ENCODE measurements at places on chromosomes 5 and 9. TPM values are rescaled to one million over a fixed set of nuclear protein-coding genes. Genes with fewer than 3 reads are reported as not detected.

The BARHL1 gene
- total RNA-seq: not detected

The MOB3B gene
- total RNA-seq: 1.3 TPM

The TUBB4B gene
- 88.4 TPM for total RNA-seq

The SLC6A3 gene
- total RNA-seq: not detected

The FIBCD1 gene
- total RNA-seq: not detected

The ARHGEF28 gene
- total RNA-seq: 6.4 TPM

DNA sequence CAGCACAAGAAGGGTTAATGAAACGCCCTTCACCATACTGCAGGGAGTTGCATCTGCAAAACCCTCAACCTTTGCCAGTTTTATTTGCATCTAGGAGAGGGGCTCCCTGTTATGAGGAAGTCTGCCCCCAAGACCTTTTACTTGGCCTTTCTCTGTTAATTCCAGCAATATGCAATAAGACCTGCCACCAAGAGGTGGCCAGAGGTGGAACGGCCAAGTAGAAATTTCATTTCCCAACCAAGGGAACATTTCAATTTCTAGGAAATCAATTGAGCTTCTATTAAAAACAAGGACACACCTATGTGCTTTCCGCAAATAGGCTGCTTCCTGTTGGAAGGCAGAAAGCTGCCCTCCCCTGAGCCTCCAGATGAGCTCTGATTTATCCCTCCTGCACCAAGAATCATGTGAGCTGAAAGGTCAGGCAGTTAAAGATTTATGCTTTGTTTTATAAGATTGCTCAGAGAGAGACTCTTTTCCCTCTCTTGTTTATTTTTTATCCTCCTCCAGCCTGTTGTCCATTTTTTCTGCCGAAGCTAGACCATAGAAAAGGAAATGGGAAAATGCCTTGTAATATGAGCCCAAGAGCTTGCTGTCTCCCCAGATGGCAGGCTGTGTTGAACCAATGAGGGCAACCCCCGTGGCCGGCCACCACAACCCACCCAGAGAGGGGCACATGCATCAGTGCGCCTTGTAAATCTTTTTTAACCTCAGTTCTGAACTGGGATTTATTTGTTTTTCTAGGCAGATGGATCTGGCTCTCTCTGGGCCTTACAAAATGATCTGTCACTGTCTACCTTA, 572.8 kb downstream of the TLE1 start:
- H3K4me3 ChIP-seq: no peak overlapping the region
- no peaks in the 10 kb centered on the region for H3K4me1 ChIP-seq
- no peak overlapping the region for H3K27ac ChIP-seq
- no peak for DNase-seq
- H3K27me3 ChIP-seq: no peaks in the 10 kb centered on the region
- H3K36me3 ChIP-seq: no peaks in the 10 kb centered on the region

GRCh38 chr5:156456857-156457256, 129.9 kb downstream of the SGCD start:
- no peaks in the 10 kb centered on the region for H3K4me1 ChIP-seq
- DNase-seq: no peak
- H3K27ac ChIP-seq: no peak overlapping the region

- DNase-seq: no peak
- H3K4me1 ChIP-seq: no peaks in the 10 kb centered on the region
- no peaks in the 10 kb centered on the region for H3K27me3 ChIP-seq
- no peak overlapping the region for H3K27ac ChIP-seq
Measured at GRCh38 chr9:13137426-13137825, 142.1 kb downstream of the MPDZ start.

DNA sequence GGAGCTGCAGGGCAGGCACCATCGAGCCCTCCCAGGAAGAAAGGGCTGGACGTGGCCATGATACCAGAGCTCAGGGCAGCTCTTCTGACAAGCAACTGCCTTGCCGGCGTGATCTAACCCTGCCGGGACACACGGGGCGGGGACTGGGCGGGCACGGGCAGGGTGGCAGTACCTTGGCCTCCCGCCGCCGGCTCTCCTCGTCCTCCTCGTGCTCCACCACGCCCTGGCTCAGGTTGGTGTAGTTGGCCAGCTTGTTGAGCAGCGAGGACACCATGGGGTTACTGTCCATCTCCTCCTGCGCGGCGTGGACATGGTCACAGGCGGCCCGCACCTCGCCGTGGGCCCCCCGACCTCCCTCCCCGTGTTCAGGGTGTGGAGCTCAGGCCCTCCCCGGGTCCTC, 18.5 kb downstream of the SLC12A7 start:
- H3K27ac ChIP-seq: peak overlapping the region; percentile 40
- DNase-seq: peak; percentile 90
- peaks cover 18% of the 10 kb centered on the region for H3K36me3 ChIP-seq
- H3K27me3 ChIP-seq: no peaks in the 10 kb centered on the region
- peaks cover 33% of the 10 kb centered on the region for H3K4me1 ChIP-seq
- H3K4me3 ChIP-seq: no peak overlapping the region

GRCh38 chr5:90440644-90441043, 31.1 kb upstream of the CETN3 start:
- no peak overlapping the region for H3K4me3 ChIP-seq
- H3K4me1 ChIP-seq: peaks cover 15% of the 10 kb centered on the region
- no peak for DNase-seq
- H3K27me3 ChIP-seq: no peaks in the 10 kb centered on the region

DNA sequence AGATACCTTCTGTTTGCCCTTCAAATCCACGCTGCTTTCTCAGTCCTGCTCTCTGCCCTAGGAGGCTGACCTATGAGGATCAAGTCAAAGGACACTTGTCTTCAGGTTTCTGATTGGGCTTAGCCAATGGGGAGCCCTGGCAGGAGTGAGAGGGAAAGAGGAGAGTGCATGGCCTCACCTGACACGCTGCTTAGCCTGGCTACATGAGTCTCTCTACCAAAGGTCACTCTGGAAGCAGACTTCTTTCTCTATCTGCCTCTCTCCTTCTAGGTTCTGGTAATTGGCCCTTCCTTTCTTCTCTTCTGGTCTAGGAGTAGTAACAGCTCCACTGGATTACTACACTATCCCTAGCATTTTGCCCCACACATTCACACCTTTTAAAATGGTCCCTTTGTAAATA, 13.1 kb downstream of the ARSB start:
- DNase-seq: no peak
- H3K4me1 ChIP-seq: no peaks in the 10 kb centered on the region
- no peak overlapping the region for H3K4me3 ChIP-seq
- no peaks in the 10 kb centered on the region for H3K27me3 ChIP-seq

DNA sequence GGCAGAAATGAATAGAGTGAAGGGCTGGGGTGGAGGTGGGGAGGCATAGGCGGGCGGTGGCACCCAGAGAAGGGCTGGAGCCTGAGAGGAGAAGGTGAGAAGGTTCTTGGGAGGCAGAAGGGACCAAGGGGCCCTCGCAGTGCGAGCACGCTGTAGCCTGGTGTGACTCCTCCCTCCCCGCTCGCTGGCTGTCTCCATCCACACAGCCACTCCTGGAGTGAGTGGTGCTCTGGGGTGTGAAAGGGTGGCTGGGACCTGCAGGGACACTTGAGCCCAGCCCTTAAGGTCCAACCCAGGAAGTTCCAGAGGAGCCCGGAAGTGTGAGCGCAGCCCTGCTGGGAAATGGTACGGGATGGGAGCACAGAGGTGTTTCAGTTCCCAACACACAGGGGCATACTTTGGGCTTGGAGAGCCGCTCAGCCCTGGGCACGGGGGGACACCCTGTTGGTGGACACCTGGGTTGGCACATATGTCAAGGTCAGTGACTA, 9.3 kb upstream of the SCGB3A1 start:
- no peak overlapping the region for H3K4me3 ChIP-seq
- no peak overlapping the region for H3K27ac ChIP-seq
- peaks cover 2% of the 10 kb centered on the region for H3K4me1 ChIP-seq
- no peaks in the 10 kb centered on the region for H3K36me3 ChIP-seq
- no peak for DNase-seq

DNA sequence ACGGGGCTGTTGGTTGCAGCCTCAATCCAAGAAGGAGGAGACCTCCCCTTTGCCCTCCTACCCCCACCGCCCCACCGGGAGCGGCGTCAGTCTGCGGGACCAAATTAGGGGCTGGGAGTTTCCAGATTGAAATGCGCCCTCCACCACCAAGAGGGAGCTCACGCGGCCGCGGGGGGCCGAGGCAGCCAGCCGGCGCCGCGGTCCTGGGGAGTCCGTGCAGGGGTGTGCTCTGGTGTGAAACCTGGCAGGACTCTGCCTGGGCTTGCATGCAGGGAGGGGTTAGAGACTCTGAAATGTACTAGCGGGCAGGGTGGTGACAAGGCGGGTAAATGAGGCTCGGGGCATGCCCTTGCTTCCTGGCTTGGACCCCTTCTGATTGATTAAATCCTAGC, 989 bp upstream of the FBN2 start:
- no peak for DNase-seq
- no peaks in the 10 kb centered on the region for H3K4me1 ChIP-seq
- H3K27ac ChIP-seq: no peak overlapping the region
- H3K4me3 ChIP-seq: no peak overlapping the region
- no peaks in the 10 kb centered on the region for H3K36me3 ChIP-seq

- no peaks in the 10 kb centered on the region for H3K27me3 ChIP-seq
- H3K36me3 ChIP-seq: no peaks in the 10 kb centered on the region
- no peaks in the 10 kb centered on the region for H3K4me1 ChIP-seq
- no peak overlapping the region for H3K27ac ChIP-seq
- no peak for DNase-seq
- no peak overlapping the region for H3K4me3 ChIP-seq
Measured at GRCh38 chr5:60352992-60353599, 346.9 kb downstream of the DEPDC1B start.

DNA sequence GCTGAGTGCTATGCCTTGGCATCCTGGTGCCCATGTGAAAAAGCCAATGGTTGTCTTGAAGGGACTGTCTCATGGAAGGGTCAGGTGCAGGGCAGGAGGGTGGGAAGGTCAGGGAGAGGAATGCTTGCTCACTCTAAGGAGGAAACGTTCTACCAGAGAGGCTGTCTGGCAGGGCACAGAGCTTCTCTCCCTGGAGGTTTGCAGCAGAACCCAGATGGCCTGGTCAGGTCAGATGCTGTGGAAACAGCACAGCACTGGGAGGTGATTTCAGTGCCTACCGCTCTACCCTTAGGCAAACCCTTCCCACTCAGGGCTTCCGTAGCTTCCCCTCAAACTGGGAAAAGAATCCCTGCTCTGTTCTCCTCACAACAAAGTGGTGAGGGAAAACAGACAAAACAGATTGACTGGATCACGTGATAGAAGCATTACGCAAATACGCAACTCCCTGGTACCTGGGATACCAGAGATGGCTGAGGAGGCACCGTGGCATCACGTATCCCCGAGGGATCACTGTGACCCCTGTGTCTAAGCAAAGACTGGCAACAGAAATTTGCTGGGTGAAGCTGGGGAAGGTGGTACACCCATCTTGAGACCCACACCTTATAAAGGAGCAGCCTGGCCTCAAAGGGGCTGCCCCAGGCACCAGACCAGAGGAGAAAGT, 3.9 kb upstream of the MGAT1 start:
- DNase-seq: no peak
- peak overlapping the region; percentile 37 for H3K27ac ChIP-seq
- no peaks in the 10 kb centered on the region for H3K36me3 ChIP-seq
- H3K27me3 ChIP-seq: no peaks in the 10 kb centered on the region
- H3K4me3 ChIP-seq: peak overlapping the region; percentile 80
- H3K4me1 ChIP-seq: peaks cover 68% of the 10 kb centered on the region

- no peak overlapping the region for H3K27ac ChIP-seq
- H3K36me3 ChIP-seq: no peaks in the 10 kb centered on the region
- DNase-seq: no peak
- no peaks in the 10 kb centered on the region for H3K27me3 ChIP-seq
- H3K4me1 ChIP-seq: no peaks in the 10 kb centered on the region
Measured at GRCh38 chr9:38311382-38312270, 80.9 kb upstream of the ALDH1B1 start.

GRCh38 chr9:123316053-123316718, 39.8 kb upstream of the CRB2 start:
- peaks cover 6% of the 10 kb centered on the region for H3K4me1 ChIP-seq
- DNase-seq: no peak
- no peaks in the 10 kb centered on the region for H3K36me3 ChIP-seq
- H3K4me3 ChIP-seq: no peak overlapping the region
- no peaks in the 10 kb centered on the region for H3K27me3 ChIP-seq

DNA sequence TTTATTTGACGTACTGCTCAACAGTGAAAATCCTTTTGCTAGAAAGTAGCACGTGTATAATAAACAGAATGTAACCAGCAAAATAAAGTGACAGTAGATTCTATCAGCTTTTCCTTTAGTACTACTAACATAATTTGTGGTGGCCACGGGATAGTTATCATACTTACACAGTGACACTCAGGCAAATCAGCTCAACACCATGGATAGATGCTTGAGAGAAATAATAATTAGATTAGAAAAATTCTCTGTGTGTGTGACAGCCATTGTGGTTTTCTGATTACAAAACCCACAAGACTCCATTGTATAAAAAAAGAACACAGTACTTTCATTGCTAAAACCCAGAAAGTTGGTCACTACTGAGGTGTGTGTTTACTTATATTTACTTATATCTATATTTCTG, 101.1 kb downstream of the MUSK start:
- no peak overlapping the region for H3K27ac ChIP-seq
- no peaks in the 10 kb centered on the region for H3K4me1 ChIP-seq
- no peaks in the 10 kb centered on the region for H3K36me3 ChIP-seq
- H3K4me3 ChIP-seq: no peak overlapping the region
- H3K27me3 ChIP-seq: no peaks in the 10 kb centered on the region

DNA sequence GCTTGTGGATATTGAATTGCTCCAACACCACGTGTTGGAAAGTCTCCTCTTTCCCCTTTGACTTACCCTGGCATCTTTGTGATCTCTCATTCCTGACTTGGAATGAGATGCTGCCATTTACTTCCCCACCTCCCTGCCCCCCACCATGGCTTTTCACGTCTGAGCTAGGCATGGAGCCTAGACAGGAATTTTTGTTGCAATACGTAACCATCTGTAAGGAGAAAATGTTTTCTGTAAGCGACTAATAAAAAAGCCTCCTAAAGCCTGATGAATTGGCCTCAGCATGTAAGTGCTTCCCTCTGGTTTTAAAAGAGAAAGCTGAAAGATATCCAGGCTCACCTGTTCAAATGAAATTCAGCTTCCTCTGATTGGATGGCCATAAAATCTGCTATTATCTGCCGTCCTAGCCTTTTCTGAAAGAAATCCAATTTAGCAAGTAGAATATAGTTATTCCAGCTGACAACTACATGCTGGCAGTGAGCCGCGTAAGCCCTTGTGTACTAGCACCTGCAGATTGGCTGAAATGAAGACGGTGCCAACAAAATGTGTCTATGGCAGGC, 200.1 kb downstream of the NSG2 start:
- no peak overlapping the region for H3K4me3 ChIP-seq
- no peaks in the 10 kb centered on the region for H3K4me1 ChIP-seq
- DNase-seq: no peak
- H3K27ac ChIP-seq: no peak overlapping the region
- H3K27me3 ChIP-seq: no peaks in the 10 kb centered on the region
- H3K36me3 ChIP-seq: no peaks in the 10 kb centered on the region

DNA sequence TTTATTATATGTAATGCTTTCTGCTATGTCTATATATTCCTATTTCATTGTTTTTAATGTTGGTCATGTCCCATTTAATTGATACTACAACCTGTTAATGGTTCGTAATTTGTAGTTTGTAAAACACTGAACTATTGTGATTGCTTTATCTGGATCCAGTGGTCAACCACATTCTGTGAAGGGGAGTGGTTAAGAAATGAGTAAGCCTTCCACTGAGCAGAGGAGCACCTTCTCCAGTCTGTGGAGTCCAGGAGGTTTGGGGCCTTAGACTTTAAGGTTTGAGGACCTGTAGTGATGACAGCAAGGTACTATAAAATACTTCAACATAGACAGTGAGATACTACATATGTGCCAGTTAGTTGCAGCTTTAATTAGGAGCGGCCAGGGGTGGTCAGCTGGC, 67.7 kb upstream of the RAD23B start:
- no peaks in the 10 kb centered on the region for H3K36me3 ChIP-seq
- no peaks in the 10 kb centered on the region for H3K4me1 ChIP-seq
- no peak overlapping the region for H3K27ac ChIP-seq
- no peaks in the 10 kb centered on the region for H3K27me3 ChIP-seq
- no peak for DNase-seq

- peak; percentile 69 for DNase-seq
- peak overlapping the region; percentile 17 for H3K4me3 ChIP-seq
- H3K27ac ChIP-seq: peak overlapping the region; percentile 94
- no peaks in the 10 kb centered on the region for H3K27me3 ChIP-seq
Measured at GRCh38 chr5:143433670-143434069, 30.2 kb upstream of the NR3C1 start.

Measured in right lobe of liver (tissue), 6 donors.